Stimulated activated CD4-positive, alpha-beta T cell treated with anti-CD3 and anti-CD28 coated beads, Interleukin-4, amount 100 ng/mL, for 4 hours (primary cell): ENCODE measurements at places on chromosomes 3 and 15.

DNA sequence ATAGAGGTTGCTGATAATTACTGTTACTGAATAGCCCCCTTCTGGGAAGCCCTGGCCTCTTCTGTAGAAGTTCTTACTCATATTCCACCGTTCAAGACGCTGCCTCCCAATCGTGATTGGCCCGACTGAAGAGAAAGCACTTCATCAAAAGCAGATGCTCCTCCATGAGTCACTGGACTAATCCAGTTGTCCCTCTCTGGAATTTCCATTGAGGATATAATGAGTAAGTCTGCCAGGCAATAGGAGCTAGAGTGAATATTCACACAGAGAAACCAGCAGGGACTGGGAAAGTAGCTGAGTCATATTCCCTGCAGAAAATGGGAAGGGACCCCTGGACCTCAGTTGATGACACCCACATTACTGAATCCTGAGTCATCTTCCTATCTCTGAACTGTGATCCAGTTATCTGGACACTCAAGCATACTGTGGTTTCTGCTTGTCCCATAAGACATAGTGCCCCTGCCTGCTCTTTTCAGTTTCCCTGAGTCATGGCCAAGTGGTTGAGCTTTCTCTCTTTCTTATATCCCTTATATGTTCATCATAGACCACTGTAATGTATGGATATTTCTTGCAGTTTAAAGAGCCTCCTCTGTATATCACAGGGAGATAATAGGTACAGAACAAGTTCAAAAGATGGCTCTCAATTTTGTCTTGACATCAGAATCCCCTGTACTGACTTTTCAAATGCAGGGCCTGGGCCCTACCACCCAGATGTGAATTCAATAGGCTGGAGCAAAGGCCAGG is 151.2 kb upstream of the CDIN1 start:
- no peak for DNase-seq

DNA sequence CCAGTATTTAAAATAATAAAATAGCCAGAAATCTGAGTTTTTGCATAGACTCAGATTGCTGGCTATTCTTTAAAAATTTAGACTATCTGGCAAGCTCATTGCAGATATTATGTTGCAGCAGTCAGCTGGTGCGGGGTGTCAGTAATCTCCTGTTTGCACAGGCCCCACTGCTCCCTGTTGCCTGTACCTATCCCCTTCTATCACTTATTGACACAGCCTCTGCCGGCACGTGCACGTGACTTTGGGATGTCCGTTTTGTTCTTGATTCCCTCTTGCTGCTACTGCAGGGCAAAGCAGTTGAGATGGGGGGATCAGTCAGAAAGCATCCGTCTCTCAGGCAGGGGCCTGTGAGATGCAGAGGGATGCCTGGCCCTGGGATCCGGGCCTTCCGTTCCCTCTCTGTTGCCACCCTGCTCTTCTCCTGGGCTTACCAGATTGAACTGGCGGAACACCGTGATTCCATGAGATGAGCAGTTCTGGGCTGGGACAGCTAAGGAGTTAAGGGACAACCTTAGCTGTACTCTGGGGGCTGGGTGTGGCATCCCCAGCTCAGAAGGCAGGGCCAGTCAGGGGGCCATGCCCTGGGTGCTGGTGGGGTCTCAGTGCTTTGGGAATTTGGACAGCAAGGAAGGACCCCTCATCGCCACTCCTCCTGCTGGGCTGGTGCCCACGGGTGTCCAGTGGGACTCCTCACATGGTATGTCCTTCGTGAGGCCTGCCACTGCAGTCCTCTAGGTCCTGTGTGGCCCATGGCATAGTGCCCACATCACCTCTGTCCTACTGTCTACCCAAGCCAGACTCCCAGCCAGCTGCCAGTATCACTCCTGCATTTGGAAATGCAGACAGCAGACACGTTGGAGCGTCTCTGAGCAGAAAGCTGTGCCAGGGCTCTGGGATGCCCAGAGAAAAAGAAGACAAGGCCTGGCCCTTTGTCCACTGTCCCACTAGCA is 11.8 kb downstream of the MRAS start:
- DNase-seq = no peak

GRCh38 chr3:192445770-192446644 is 281.3 kb downstream of the FGF12 start:
- DNase-seq = no peak

- DNase-seq = no peak
Measured at GRCh38 chr3:188594139-188594538, 440.2 kb downstream of the LPP start.

- DNase-seq = peak; percentile 11
Measured at GRCh38 chr3:123576122-123576521, 8.7 kb downstream of the HACD2 start.

- no peak for DNase-seq
Measured at GRCh38 chr3:100158918-100159330, 44.6 kb upstream of the FILIP1L start.
